Head of caudate nucleus (tissue), 42 donors: ENCODE measurements at places on chromosomes 1 and 21.

- no peak for DNase-seq
Measured at GRCh38 chr21:44752671-44753235, 41.4 kb upstream of the TSPEAR start.

DNA sequence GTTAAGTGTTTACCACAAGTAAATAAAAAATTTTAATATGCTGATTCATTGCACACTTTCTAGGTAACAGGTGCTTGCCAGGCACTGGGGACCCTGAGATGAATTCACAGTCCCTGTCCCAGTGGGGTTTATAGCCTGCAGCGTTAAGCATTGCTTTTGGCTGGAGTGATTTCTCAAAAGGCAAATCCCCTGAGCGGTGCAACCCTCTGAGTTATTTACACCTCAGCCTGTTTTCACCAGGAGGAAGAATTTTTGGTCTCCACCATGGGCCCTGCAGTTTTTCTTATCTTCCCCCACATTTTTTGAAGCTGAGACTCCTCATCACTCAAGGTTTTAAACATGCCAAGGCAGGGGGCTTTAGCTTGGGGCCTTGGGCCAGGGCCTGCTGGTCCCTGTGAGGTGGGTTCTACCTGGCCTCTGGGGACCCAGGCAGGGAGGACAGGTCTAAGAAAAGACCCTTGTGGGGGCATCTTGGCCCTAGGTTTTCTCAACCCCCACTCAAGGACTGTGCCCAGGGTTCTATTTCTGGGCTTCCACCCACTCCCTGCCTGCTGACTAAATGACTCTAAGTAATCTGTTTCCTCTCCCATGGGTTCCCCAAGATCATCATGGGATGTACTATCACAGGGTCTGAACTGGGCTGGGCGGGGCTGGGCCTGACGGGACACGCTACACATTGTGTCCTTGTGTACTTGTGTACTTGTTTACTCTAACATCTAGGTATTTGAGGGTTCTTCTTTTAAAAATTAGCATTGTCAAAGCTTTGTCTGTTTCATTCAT, 10.2 kb upstream of the CHIT1 start:
- no peak for DNase-seq

DNA sequence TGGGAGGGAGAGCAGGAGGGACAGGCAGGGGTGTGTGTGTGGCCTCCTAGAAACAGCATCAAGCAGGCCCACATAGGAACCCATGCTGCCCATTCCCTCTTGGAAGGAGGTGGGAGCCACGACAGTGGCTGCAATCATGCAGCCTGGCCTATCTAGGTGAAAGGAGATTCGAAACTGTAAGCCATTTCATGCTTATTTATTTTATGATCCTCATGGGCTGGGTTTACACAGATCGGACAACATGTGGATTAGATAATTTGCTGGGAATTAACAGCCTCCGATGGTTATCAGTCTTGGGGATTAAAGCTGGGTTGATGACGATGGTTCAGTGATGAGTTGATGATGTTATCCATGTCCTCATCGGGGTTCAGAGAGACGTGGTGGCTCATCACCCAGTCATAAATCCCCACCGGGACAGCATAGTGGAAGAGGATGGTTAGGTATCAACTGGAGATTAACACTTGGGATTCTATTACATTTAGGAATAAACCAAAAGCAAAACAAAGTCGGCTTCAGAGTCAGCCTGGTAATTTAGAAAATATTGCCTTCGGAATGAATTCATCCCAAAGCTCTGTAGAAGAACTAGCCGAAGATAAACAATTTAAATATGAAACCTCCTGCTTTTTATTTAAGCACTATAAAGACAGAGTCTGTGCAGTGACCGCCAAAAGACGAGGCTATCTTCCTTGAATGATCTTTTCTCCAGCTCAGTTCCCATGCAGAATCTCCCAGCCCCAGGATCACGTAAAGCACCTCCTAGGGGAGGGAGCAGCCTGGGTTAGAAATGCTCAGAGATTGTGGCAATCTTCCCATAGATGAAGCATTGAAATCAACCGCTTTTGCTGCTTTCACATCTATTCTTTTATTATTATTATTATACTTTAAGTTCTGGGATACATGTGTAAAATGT, 252.8 kb downstream of the FOXD2 start:
- no peak for DNase-seq

DNA sequence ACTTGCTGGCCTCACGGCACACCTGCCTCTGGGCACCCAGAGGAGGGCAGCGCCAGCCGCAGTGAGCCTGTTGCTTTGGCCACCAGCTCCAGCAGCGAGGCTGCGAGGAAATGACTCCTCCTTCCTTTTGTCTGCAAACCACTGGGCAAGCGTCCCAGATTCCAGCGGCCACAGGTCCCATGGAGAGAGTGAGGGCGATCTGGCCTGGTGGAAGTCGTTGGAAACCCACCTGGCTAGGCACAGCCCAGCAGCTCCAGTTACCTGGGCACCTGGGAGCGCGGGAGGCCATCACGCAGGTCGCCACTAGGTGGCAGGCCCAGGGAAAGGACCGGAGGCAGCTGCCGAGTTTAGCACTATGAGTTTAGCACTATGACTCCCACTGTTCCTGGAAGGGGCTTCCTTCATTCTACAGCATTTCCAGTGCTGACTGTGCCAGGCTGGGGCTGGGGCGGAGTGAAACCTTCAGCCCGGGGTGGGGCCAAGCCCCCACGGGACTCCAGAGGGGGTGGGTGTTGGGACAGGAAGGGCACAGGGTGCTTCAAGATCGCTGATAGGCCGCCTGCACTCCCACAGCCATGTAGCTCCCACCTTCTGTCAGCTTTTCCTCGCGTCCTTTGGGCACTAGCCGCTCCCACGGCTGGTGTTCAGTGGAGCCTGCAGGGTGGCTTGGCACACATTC, 1.1 kb upstream of the ESPN start:
- DNase-seq = peak; percentile 62

DNA sequence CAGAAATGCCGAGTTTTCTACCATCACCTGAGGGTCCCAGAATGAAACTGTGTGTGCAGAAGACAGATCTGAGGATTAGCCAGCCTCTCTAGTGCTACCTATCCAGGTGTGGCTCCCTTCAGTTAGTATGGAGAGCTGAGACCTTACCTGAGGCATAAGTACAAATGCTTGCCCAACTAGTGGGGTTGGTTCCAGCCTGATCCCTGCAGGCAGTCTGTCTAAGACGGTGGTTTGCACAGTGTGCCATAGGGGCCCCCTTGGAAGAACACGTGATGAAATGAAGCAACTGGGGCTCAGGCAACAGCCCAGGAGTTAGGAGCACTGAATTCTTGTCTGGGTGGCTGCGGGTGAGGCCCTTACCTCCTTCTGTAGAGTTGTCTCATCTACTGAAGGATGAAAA, 15.6 kb downstream of the S100A7A start:
- DNase-seq = no peak

DNA sequence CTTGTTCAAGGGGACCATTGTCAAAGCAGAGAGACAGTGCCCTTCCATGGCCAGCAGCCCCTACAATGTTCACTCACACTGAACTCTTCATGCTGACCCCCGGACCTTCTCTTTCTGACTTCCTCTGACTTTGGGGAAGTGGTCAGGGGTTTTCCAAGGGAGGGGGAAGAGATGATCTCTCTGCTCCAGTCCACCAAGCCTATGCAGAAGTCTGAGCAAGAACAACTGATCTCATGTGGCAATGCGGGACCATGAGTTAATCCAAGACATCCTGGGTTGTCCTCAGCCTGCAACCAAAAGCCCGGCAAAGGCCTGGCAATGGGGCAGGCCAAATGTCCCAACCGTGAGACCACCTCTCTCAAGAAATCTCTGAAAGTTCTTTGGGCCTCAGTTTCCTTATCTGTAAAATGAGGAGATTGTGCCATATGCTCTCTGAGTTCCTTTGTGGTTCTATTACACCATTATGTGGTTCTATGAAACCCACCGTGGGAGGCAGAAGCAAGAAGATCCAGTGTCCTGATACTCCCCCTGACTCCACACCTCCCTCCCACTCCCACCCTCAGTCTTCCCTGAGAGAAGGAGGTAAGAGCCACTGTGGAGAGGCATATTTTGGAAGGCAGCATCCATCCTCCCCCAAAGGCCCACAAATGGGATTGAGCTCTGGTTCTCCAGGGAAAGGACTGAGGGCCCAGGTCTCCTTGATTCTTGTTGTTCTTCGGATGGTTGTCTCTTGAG, 11.8 kb upstream of the ARHGEF2 start:
- no peak for DNase-seq

GRCh38 chr1:53165408-53165961, 23.0 kb upstream of the SLC1A7 start:
- DNase-seq = no peak
